ENCODE measurements at places on chromosomes 1 and 21.

DNA sequence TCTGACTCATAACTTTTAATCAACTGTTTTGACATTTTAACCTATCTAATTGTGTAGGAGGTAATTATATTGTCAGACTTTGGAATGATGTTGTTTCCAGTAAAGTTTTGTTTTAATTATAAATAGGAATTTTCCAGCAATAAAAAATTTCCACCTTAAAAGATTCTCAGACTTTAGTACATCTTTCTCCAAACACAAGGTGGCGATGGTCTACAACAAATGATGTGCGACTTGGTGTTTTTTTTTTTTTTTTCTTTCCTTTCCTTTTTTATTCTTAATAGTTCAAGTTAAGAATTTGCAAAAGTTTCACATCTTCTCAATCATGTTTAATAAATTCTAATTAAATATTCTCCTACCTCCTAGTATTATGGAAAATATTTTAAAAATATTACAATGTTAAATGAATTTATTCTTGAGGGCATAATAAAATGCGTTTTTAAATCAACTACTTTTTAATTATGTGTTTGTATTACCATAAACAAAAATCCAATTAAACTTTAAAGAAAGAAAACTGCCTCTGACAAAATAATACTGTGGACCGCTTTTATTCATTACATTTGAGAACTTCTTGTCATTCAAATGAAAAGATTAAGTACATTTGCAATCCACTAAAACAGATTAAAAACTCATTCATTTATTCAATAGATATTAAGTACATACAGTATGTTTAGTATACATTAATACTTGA, 4.4 kb upstream of the ADAMTS1 start:
- no peak for DNase-seq

GRCh38 chr1:219339466-219339865, 165.8 kb downstream of the LYPLAL1 start:
- no peak for DNase-seq

DNA sequence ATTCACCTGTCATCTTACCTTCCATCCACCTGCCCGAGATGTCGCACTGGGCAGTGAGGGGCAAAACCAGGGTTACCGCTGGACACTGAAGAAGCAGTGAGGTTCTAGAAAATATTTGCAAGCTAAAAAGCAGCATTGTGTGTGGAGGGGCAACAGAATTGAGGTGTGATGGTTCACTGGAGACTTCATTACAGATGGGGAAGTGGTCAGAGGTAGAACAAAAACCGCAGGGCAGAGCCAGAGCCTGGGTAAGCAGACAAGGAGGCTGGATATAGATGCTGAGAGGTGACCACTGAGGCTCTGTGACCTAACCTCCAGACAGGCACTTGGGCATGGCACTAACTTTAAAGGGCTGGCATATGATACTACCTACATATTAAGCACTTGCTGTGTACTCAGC, 363.9 kb upstream of the PROX1 start:
- DNase-seq, result no peak

GRCh38 chr1:157831968-157832626, 9.5 kb downstream of the CD5L start:
- no peak for DNase-seq

DNA sequence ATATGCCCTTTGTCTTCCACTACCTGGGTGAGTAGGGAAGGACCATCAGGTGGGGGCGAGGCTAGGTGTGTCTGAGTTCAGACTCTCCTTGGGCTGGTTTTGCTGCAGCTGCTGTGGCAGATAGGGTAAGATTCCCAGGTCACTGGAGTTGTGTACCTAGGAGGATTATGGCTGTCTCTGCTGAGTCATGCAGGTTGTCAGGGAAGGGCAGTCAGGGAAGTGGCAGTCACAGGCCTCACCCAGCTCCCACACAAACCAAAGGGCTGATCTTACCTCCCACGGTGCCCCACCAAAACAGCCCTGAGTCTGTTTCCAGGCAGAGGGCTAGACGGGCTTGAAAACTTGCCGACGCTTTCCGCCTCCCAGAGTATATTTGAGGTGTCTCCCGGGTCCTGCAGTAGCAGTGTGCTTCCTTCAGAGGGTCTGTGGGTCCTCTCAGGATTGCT, 201.6 kb upstream of the PLXNA2 start:
- DNase-seq, result no peak

- peak; percentile 55 for DNase-seq
Measured at GRCh38 chr1:224175617-224176016, 7.4 kb upstream of the DEGS1 start.

DNA sequence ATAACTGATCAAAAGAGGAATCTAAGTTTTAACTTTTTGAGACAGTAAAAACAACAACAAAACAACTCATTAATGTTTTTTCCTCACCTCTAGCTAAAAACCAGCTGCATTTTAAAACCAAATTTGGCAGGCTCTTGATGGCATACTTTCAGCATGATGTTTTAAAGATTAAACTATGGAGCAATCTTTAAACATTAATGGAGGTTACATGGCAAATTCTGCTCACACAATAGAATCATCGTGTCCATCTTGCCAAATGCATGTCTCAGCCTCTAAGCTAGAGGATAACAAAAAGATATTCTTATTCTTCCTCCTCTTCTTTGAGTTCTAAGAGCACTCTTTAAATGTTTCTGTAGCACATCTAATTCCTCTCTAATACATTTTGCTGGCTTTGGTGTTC, 579.8 kb upstream of the PKN2 start:
- DNase-seq, result no peak

DNA sequence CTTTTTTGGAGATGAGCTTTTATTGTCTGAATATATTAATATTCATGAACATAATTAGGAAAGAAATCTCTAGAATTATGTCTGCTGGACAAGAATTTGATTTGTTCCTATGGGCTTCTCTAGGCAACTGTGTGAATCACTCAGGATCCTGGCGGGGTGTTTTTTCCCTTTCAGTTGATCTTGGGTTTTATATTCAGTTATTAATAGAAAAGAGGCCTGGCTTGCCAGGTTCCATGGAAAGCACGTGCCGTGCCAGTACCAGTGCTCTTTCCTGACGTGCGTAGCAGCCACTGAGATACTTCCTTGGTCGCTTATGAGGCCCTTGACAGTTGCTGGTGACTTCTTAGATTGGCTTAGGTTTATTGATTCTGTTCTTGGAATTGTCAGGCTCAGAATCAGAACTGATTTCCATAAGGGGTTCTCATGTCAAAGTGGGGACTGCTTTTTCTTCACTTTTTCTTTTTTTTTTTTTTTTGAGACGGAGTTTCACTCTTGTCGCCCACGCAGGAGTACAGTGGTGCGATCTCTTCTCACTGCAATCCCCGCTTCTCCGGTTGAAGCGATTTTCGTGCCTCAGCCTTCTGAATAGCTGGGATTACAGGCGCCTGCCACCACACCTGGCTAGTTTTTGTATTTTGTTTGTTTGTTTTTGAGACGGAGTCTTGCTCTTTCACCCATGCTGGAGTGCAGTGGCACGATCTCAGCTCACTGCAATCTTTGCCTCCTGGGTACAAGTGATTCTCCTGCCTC, 48.7 kb upstream of the KIF1B start:
- peak; percentile 64 for DNase-seq

DNA sequence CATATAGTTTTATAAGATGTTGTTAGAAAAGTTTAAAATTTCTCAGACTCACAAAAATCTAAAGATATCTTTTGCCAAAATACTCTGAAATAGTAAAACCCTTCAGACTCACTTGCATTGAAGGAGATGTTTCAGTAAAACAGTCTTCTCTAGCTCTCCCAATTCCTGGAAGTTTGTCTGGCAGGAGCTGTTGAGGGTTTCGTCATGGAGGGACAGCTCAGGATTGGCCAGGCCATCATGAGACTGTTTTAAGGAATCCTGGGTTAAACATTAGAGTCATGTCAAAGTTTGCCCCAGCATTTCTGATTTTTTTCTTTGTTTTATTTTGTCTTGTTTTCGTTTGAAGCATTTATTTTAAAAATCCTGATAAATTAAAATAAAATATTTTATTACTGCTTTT, 293.8 kb upstream of the PBX1 start:
- no peak for DNase-seq

DNA sequence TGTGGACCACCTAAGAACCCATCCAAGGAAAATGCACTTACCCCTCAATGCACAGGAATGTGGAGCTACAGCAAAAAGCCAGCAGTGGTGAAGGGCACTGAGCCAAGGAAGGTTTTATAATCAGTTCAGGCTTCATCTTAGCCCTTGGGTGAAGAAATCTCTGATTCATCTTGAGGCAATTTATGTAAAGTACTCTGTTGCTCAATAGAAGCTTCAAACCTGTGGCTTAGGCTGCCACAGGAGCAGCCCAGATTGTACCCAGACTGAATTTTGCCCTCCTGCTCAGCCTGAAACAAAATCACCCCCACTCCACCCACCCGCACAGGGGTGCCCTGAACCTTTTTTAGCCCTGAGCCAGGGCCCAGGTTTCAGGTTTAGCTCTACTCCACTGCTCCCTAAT, at the start of gene S100A12:
Gene S100A12 (minus strand): TSS at position 111 of the 400 bp plus-strand sequence. CDS start 1,029 bp downstream, outside the sequence.
- DNase-seq, result no peak

- DNase-seq, result no peak
Measured at GRCh38 chr1:185517808-185518419, 200.9 kb upstream of the IVNS1ABP start.

DNA sequence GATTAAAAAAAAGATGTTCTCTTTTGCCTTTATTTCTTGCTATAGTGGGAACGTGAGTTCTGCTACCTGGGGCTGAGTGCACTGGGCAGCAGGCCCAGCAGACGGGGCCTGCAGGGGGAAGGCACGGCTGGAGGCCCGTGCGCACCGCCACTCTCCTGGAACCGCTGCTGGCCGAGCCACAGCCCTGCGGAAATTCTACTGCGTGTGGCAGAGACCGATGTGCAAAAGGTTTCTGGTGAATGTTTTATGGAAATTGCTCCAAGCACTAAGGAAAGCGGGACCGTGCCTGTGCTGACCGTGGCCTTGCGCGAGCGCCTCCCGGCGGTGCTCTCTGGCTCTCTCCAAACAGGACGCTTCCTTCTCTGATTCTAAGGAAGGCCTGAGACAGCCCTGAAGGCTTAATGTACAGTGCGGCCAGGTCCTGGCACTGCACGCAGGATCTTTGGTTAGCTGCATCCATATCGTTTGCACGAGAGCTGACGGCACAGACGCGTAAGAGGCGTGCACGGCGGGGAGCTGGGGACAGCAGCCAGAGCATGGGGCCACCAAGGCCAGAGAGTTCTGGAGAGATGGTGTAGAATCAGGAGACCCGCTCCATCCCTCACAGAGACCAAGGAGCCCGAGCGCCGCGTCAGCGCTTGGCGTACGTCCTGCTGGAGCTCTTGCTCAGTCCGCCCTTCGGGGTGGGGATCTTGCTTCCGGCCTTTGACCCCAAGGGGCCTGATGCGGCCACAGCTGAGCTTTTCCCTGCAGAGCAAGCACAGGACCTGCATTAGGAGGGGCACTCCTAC, 18.7 kb upstream of the LRRC47 start:
- DNase-seq, result no peak

GRCh38 chr1:70397013-70397412, 14.1 kb upstream of the CTH start:
- no peak for DNase-seq

GRCh38 chr1:1173793-1174415, at the start of gene TTLL10:
Gene TTLL10, plus strand, starts transcription at chr1:1173880. Its CDS starts 5,336 bp downstream, at chr1:1179216.
- peak; percentile 38 for DNase-seq

- DNase-seq, result no peak
Measured at GRCh38 chr1:8127171-8127641, 101.1 kb upstream of the ERRFI1 start.

GRCh38 chr21:32826329-32827167, 55.0 kb upstream of the PAXBP1 start:
- no peak for DNase-seq

DNA sequence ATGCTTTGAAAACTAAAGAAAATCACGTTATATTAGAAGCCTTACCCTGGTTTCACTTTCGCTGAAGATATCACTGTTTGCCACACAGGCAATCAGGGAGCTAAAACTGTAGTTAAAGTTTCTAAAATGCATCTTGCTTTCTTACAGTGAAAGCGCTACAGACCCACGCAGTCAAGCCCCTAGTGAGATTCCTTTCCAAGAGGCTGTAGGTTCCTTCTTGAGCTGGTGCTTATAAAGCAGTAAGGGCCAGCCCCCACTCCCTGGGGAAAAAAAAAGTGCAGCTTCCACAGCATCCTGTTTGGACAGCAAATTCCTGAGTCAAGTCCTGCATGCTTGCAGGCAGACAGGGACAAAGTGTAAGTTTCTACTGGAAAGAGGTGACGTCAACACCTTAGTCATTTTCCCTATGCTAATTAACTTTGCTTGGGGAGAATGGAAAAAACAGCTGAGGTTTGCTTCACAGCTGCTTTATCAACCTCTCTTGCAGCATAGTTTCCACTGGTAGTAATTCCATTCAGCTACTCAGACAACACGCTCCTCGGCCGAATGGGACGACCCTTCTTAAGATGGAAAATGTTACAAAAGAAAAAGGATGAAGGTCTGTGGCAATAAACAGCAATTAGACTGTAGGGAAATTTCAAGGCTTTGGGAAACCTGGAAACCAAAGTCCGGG, 14.7 kb upstream of the KCNE1 start:
- DNase-seq, result peak; percentile 73

DNA sequence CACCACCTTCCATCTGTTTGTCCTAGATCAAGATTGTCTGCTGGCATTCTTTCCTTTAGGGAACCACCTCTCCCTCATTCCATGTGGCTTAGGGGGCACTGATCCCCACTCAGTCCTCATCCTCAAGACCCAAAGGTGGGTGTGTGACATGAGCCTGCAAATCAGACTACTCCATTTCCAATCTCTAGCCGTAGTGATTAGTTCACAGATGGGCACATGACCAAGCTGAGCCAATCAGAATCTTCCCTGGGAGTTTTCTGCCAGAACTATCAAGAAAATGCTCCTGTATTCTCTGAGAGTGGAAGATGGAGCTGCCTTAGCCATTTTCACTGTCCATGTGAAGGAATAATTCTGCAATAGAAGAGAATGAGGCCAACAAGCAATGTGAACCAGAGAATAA, 19.3 kb upstream of the PTPRF start:
- DNase-seq, result no peak
